Stimulated activated CD8-positive, alpha-beta memory T cell treated with anti-CD3 and anti-CD28 coated beads, Interleukin-15, amount 100 ng/mL, for 48 hours (primary cell): ENCODE measurements at places on chromosomes 11 and 22.

DNA sequence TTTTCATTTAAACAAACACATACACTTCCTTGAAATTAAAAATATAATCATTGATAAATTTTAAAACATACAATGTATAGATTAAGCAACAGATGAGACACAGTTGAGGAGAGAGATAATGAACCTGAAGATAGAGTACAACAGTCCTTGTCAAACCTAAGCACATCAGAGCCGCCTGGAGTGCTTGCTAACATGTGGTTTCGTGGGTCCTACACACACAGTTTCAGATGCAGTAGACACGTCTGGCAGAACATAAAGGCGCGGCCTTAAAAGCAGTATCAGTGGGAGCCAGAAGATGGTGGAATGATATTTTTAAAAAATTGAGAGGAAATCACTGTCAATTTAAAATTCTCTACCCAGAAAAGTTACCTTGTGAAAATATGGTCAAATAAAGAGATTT lies 134.4 kb downstream of the MPPED1 start:
- DNase-seq: no peak

DNA sequence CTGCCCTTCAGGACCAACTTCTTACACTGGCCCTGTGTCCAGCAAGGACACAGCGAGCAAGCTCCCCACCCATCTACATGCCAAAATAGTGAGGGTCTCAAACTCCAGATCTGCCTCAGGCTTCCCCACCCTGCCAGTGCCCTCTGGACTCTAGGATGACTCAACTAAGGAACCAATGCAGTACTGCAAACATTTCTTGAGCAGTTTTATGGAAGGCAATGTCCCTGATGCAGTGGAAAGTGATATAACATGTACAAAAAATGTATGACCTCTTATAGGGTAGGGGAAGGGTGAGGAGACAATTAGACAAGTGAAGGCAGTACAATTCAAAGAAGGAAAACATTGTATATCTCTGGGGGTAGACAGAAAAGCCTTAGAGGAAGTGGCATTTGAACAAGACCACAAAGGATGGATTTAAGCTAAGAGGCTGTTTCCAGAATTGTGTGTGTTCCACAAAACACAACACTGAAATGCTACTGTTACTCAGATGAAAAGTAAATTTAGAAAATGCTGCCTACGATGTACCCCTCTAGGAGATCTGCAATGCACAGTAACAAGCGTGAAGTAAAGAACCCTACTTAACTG lies 47.3 kb downstream of the RAB30 start:
- DNase-seq: no peak

DNA sequence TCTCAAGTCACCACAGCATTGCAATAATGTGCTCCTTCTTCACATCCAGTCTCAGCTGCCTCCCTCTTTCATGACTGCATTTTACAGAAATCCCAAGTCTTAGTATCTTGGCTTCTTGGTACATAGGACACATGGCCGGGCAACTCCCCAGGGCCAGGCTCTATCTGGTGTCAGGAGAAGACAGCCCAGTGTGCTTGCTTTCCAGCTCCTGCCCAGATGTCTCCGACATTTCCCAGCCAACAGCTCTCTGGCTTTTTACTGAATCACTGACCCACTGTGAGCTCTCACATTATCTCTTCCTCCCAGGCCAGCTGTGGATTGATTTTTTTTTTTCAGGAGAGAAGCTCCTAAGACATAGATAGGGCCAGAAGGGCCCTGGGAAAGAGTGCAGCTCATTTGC lies 346.0 kb upstream of the C11orf87 start:
- no peak for DNase-seq

DNA sequence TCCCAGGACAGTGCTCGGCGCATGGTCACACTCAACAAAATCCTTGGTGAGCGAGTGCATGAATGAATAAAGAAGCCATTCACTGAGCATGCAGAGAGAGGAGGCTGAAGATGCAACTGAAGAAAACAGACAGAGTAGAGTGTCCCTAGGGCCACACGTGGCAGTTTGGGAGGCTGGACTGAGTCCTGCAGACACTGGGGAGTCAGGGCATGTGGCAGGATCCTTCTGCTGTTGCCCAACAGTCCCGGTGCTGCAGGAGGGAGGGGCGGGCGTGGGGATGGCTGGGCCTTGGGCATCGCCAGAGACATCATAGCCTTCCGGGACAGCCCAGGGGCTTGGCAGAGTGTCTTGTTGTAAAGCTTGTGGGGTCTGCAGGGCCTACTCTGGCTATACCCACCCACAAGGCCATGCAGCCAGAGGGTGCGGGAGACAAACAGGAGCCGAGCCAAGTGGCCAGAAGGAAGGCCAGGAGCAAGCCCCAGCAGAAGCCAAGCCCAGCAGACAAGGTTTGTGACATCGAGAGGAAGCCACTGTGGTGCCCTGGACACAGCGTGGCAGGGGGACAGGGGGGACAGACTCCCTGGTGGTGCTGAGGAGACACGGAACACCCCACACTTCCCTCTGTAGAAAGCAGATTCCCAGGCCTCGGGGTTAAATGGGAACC lies 26.7 kb upstream of the FBLN1 start:
- no peak for DNase-seq

DNA sequence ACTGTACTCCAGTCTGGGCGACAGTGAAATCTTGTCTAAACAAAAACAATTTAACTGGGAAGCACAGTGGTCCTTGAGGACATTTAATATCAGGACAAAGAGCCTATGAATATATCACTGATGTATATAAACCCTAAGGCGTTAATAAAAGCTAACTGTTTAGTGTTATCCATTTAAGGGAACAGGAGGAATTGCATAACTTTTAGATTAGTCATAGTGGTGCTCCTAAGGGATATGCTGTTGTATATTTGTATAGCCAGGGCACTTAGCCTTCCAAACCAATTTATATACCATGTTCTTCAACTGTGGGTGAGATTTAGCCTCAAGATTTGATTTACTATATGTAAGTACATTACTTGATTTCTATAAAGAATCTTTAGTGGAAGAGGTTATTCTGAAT lies 3.0 kb upstream of the CHEK1 start:
- no peak for DNase-seq
